ENCODE measurements at places on chromosomes 7 and 10.

GRCh38 chr10:87656431-87657072, 3.1 kb upstream of the PAPSS2 start:
- no peak for DNase-seq

GRCh38 chr10:131928248-131929095, 27.7 kb downstream of the PPP2R2D start:
- no peak for DNase-seq

DNA sequence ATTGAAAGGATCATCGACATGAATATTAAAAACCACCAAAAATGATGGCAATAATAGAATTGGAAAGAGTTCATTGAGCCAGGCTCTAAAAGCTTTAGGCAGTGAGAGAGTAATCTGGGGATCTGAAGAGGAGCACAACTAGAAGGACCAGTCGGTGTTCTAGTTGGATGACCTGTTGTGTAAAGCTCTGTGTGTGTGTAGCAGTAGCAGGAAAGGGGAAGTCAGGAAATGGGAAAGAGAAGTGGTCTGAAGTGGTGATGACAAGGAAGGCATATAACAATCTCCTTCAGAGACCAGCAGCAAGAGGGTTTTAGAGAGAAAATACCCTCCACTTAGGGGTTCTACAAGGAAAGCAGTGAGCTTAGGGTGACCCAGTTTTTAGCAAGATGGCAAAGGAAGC, 539.2 kb downstream of the HTR7 start:
- no peak for DNase-seq

DNA sequence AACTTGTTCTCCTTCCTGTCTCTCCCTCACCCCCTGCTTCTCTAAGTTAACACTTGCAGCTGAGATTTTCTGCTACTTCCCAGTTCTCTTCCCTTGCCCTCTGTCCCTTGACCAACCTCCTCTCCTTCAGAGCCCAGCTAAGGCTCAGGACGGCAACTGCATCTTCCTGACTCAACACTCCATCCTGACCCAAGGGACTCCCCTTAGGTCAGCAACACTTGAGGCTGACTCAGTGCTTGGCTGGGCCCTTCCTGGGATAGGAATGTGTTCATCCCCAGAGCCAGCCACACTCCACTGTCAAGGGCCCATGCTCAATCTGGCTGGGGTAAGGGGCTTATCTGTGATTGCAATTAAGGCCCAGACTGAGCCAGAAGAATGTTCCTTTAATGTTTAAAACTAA, 3.4 kb downstream of the CALHM2 start:
- peak; percentile 82 for DNase-seq

DNA sequence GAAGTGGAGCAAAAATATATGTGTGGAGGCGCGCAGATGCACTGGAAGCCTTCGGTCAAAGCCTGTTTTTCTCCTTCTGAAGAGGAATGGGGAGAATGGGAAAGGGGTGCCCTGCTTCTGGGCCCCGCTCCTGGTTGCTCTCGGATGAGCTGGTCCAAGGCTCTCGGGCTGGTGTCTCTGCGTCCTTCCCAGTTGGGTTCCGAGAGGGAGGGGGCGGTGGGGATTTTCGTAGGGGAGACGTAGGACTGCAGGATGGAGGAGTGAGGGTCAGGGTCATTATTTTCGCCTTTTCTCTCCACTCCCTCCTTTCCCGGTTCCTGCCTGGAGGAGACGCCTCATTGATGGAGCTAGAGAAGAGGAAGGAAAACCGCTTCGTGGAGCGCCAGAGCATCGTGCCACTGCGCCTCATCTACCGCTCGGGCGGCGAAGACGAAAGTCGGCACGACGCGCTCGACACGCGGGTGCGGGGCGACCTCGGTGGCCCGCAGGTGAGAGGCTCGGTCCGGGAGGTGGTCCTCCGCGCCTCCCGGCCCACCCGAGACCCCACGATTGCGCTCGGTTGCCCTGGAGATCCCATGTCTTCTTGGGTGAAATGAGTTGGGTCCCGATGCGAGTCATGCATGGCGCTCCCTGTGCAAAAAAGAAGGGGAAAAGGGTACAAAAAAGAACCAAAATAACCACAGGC, 790 bp downstream of the ADAM22 start:
- DNase-seq: no peak

DNA sequence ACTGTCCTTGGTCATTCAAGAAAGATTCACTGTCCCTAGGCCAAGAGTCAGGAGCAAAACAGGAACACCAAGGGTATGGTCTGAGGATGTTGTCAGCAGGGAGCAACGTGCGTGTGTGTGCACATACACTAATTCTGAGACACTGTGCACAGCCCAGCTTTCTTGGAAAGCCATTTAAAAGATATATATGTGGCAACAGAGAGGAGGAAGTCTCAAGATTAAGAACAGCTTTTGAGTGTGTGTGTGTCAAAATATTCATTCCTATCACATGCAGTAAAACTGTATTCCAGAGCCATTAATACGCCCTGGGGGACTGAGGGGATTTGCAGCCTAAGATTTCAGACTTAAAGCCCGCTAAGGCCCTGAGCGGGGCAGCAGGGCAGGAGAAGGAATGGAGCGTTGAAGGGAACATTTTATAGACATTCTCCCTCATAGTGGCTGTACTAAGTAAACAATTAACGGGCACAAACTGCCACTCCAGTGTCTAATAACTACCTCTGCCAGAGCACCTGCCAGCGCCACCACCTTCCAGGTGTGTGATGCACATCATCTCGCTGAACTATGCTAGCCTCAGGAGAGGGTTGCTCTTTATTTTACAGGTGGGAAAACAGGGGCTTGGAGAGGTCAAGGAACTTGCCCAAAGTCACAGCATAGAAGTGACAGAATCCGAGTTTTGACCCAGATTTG, 2.0 kb downstream of the NOD1 start:
- DNase-seq: no peak

Data from Right ventricle myocardium superior (tissue), 1 donor.